H9 (cell line): ENCODE measurements at places on chromosomes 2 and 18.

GRCh38 chr2:178700922-178701342 lies 106.3 kb downstream of the TTN start:
- H3K4me3 ChIP-seq, result no peak overlapping the region
- no peak for DNase-seq
- H3K27ac ChIP-seq, result no peak overlapping the region
- no peaks in the 10 kb centered on the region for H3K4me1 ChIP-seq

DNA sequence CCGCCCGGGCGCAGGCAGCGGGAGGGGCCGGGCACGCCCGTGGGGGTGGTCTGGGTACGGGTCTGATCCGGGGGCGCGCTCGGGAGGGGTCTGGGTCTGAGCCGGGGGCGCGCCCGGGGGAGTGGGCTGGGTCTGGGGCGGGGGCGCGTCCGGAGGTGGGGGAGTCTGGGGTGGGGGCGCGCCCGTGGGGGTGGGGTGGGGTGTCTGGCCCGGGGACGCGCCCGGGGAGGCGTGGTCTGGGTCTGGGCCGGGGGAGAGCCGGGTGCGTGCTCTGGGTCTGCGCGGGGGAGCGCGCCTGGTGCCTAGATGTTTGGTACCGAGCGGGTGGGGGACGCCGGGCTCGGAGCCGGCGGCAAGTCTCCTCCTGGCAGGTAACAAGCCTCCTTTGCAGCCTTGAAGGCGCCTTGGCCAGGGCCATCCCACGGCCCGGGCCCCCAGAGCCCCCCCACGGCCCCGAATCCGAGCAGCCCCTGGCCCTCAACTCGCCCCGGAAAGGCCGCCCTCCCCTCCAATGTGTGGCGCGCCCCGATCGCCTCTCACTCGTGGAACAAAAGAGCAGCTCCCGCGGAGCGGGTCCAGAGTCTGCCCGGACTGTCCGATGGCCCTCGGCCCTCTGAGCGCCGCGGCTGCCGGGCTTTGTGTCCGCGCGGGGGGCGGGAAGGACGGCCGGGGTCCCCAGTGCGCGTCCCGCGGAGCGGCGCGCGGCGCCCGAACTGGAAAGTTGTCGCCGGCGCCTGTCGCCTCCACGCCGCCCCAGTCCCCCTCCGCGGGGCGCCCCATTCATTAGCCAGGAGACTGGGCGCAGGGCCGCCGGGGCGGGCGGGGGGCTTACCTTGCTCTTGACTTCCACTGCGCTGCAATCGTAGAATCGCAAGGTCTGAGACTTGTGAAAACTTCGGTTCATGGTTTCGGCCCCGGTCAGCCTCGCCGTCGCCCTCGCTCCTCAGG lies 595 bp downstream of the PARD6G start:
- no peaks in the 10 kb centered on the region for H3K36me3 ChIP-seq
- H3K27ac ChIP-seq, result no peak overlapping the region
- H3K4me1 ChIP-seq, result no peaks in the 10 kb centered on the region
- no peaks in the 10 kb centered on the region; the same call in 1 of the 2 replicates for H3K27me3 ChIP-seq

DNA sequence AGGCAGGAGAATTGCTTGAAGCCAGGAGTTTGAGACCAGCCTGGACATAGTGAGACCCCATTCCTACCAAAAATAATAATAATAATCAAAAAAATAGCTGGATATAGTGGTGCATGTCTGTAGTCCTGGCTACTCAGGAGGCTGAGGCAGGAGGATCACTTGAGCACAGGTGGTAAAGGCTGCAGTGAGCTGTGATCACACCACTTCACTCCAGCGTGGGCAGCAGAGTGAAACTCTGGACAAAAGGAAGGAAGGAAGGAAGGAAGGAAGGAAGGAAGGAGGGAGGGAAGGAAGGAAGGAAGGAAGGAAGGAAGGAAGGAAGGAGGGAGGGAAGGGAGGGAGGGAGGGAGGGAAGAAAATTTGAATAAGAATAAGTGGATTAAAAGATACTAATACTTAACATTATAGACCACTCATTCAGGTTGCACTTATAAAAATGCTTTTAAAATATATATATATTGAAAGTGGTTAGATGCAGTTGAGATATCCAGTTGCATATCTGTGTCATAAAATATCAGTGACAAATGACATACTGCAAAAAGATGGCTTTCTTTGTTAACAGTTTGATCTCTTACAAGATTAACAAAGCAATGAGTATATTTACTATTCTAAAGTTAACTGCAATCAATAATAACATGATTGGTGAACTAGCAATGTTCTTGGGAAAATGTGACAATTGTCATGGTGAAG lies 702.4 kb downstream of the CPS1 start:
- no peak overlapping the region for H3K4me3 ChIP-seq
- no peak for DNase-seq
- peaks cover 11% of the 10 kb centered on the region for H3K36me3 ChIP-seq
- H3K4me1 ChIP-seq, result no peaks in the 10 kb centered on the region

DNA sequence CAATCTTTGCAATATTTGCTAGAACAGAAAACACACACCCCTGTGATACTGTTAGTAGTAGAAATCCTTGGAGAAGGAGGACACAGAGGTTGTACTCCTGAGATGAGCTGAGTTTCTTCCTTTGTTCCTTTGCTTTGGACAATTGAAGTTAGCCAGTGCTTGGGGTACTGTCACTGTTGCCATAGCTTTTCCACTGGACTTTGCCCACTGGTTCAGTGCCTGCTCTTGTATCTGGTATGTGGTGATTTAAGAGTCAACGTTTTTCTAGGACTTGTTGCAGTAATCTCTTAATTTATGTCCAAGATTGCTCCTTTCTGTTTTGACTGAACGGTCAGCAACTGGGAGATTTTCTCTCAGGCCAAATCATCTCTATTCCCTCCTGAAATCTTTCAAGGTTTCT lies 26.1 kb upstream of the RAB27B start:
- no peak for DNase-seq
- H3K27me3 ChIP-seq, result no peaks in the 10 kb centered on the region
- H3K27ac ChIP-seq, result no peak overlapping the region
- no peak overlapping the region for H3K4me3 ChIP-seq
- no peaks in the 10 kb centered on the region for H3K36me3 ChIP-seq

- H3K27ac ChIP-seq, result no peak overlapping the region
- no peaks in the 10 kb centered on the region for H3K27me3 ChIP-seq
- no peaks in the 10 kb centered on the region for H3K36me3 ChIP-seq
- H3K4me1 ChIP-seq, result 0 out of 2 replicates have a peak, but pooled peaks cover 3% of the 10 kb centered on the region
- no peak for DNase-seq
Observed at GRCh38 chr2:8322634-8323033, 359.2 kb upstream of the ID2 start.

GRCh38 chr2:50215736-50216135 lies 816.2 kb downstream of the NRXN1 start:
- no peak overlapping the region for H3K27ac ChIP-seq
- no peaks in the 10 kb centered on the region for H3K4me1 ChIP-seq
- DNase-seq, result no peak

DNA sequence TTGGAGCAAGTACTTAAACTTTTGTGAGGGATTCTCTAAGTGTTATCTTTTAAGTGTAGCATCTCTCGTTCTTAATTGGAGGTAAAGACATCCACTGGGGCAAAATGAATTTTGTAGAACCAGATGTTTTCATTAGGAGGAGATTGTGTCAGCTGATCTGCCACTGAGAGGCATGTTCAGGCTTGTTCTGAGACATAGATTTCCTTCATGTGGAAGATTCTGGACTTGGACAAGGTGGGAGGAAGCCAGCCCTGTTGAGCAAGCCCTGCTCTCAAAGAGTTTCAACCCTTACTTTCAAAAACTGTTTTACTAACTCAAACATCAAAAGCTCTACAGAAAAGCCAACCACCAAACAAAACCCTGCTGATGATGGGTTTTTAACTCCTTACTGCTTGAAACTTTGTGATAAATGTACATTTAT lies 6.5 kb downstream of the MAP4K4 start:
- H3K36me3 ChIP-seq, result peaks cover 19% of the 10 kb centered on the region
- no peak overlapping the region for H3K27ac ChIP-seq
- no peak for DNase-seq
- H3K27me3 ChIP-seq, result no peaks in the 10 kb centered on the region
- peaks cover 8% of the 10 kb centered on the region; the same call in 1 of the 2 replicates for H3K4me1 ChIP-seq
- H3K4me3 ChIP-seq, result no peak overlapping the region

GRCh38 chr2:153536115-153536514 lies 57.6 kb upstream of the RPRM start:
- H3K36me3 ChIP-seq, result peaks cover 39% of the 10 kb centered on the region
- no peaks in the 10 kb centered on the region; the same call in 1 of the 2 replicates for H3K27me3 ChIP-seq
- DNase-seq, result no peak
- no peak overlapping the region for H3K27ac ChIP-seq

DNA sequence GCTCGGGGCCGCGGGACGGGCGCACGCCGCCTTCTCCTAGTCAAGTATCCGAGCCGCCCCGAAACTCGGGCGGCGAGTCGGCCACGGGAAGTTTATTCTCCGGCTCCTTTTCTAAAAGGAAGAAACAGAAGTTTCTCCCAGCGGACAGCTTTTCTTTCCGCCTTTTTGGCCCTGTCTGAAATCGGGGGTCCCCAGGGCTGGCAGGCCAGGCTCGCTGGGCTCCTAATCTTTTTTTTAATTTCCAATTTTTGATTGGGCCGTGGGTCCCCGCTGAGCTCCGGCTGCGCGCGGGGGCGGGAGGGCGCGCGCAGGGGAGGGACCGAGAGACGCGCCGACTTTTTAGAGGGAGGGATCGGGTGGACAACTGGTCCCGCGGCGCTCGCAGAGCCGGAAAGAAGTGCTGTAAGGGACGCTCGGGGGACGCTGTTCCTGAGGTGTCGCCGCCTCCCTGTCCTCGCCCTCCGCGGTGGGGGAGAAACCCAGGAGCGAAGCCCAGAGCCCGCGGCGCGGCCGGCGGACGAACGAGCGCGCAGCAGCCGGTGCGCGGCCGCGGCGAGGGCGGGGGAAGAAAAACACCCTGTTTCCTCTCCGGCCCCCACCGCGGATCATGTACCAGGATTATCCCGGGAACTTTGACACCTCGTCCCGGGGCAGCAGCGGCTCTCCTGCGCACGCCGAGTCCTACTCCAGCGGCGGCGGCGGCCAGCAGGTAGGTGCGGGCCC lies 617 bp downstream of the FOSL2 start:
- H3K27me3 ChIP-seq, result peaks cover 30% of the 10 kb centered on the region; the same call in 1 of the 2 replicates
- no peaks in the 10 kb centered on the region for H3K36me3 ChIP-seq
- H3K27ac ChIP-seq, result no peak overlapping the region
- peaks cover 8% of the 10 kb centered on the region; the same call in 1 of the 2 replicates for H3K4me1 ChIP-seq

- H3K4me3 ChIP-seq, result no peak overlapping the region
- no peak for DNase-seq
- H3K27me3 ChIP-seq, result no peaks in the 10 kb centered on the region
- H3K4me1 ChIP-seq, result no peaks in the 10 kb centered on the region
- H3K27ac ChIP-seq, result no peak overlapping the region
Observed at GRCh38 chr2:234329202-234329960, 167.5 kb downstream of the ARL4C start.

- peaks cover 2% of the 10 kb centered on the region; the same call in 1 of the 2 replicates for H3K4me1 ChIP-seq
- no peak overlapping the region for H3K27ac ChIP-seq
- peaks cover 49% of the 10 kb centered on the region for H3K36me3 ChIP-seq
- H3K27me3 ChIP-seq, result no peaks in the 10 kb centered on the region; the same call in 1 of the 2 replicates
- no peak for DNase-seq
Observed at GRCh38 chr2:240522406-240522805, 35.4 kb downstream of the ANKMY1 start.

DNA sequence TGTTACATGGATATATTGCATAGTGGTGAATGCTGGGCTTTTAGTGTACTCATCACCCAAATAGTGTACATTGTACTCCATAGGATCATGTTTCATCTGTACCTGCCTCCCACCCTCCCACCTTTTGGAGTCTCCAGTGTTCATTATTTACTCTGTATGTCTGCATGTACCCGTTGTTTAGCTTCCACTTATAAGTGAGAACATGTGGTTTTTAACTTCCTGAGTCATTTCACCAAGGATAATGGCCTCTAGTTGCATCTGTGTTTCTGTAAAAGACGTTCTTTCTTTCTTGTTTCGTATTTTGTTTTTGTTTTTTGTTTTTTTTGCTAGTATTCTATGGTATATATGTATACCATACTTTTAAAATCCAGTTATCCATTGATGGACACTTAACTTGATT lies 107.5 kb downstream of the MSTN start:
- DNase-seq, result no peak
- no peaks in the 10 kb centered on the region for H3K4me1 ChIP-seq
- no peak overlapping the region for H3K4me3 ChIP-seq

DNA sequence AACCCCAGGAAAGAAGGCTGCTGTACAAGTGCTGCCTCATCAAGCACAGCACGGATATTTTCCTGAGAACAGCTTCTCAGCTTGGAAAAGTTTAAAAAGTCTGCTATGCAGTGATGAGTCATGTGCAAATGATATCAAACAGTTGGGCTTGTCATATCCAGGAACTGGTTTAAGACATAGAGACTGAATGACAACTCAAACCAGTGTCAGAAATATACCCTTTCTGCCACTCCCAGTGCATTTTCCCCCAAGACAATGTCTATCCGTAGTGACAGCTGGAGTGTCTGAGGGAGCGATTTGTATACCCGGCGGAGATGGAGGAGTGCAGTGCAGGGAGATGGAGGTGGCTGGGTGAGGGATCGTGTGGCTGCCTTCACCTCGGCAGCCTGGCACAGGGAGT lies 28.2 kb downstream of the SOX11 start:
- H3K27ac ChIP-seq, result no peak overlapping the region
- DNase-seq, result no peak
- H3K4me1 ChIP-seq, result no peaks in the 10 kb centered on the region

DNA sequence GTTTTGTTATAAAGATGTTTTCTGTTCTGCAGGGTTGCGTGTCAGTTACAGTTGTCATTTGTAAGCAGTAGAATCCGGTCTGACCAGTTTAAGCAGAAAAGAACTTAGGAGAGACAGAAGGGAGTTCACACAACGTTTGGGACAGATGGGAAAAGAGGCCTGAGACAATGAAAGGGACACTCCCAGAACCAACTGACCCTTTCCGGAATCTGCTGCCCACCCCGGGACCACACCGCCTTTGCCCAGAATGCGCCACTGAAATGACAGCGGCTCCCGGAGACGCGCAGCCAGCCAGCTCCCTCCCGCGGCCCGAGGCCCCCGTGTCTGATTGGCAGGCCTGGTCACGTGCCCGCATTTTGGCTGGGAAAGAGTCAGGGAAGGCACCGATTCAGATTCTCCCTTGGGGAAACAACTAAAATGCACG lies 244.6 kb downstream of the BCL2 start:
- H3K36me3 ChIP-seq, result no peaks in the 10 kb centered on the region
- H3K27me3 ChIP-seq, result no peaks in the 10 kb centered on the region
- H3K4me3 ChIP-seq, result peak overlapping the region; percentile 71

GRCh38 chr2:71812736-71813135 lies 334.9 kb downstream of the CYP26B1 start:
- H3K4me1 ChIP-seq, result no peaks in the 10 kb centered on the region
- peak; percentile 3 for DNase-seq
- no peaks in the 10 kb centered on the region for H3K27me3 ChIP-seq
- no peaks in the 10 kb centered on the region for H3K36me3 ChIP-seq

GRCh38 chr2:71129114-71129901 lies 721 bp downstream of the MCEE start:
- no peak for DNase-seq
- H3K27ac ChIP-seq, result no peak overlapping the region
- H3K4me3 ChIP-seq, result no peak overlapping the region
- H3K4me1 ChIP-seq, result no peaks in the 10 kb centered on the region
- H3K27me3 ChIP-seq, result no peaks in the 10 kb centered on the region

- H3K4me1 ChIP-seq, result no peaks in the 10 kb centered on the region
- H3K27ac ChIP-seq, result no peak overlapping the region
- H3K27me3 ChIP-seq, result no peaks in the 10 kb centered on the region
Observed at GRCh38 chr2:207390302-207391095, 139.3 kb upstream of the CREB1 start.

- DNase-seq, result no peak
- H3K4me3 ChIP-seq, result no peak overlapping the region
- peaks cover 7% of the 10 kb centered on the region; the same call in 1 of the 2 replicates for H3K36me3 ChIP-seq
- no peak overlapping the region for H3K27ac ChIP-seq
Observed at GRCh38 chr2:135585586-135585985, 54.3 kb downstream of the R3HDM1 start.

- no peak overlapping the region for H3K4me3 ChIP-seq
- H3K27ac ChIP-seq, result no peak overlapping the region
- no peaks in the 10 kb centered on the region for H3K4me1 ChIP-seq
- DNase-seq, result no peak
- no peaks in the 10 kb centered on the region; the same call in 1 of the 2 replicates for H3K27me3 ChIP-seq
- H3K36me3 ChIP-seq, result no peaks in the 10 kb centered on the region
Observed at GRCh38 chr2:105521176-105521575, 122.3 kb upstream of the FHL2 start.
